ENCODE measurements at places on chromosomes 7 and 10.

- no peak for DNase-seq
Observed at GRCh38 chr7:143463556-143463955, 14.1 kb upstream of the TAS2R41 start.

- no peak for DNase-seq
Observed at GRCh38 chr7:142463401-142463850, 205.6 kb upstream of the PRSS58 start.

- no peak for DNase-seq
Observed at GRCh38 chr10:48400129-48400849, 93.8 kb downstream of the MAPK8 start.

DNA sequence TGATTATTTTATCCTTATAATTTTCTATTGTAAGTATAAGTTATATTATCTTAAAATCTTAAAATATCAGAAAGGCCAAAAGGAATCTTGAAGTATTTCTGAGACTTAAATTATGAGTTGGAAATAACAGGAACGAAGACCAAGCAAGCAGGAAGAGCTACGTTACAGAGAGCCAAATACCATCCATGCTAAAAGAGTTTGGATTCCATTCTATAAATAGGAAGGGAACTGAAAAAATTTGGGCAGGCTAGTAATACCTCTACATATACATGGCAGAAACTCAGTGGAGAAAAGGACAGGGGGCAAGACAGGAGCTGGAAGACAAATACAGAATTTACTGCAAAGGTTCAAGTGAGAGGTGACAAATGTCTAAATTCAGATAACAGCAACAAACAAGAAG, 16.7 kb downstream of the ITGB1 start:
- no peak for DNase-seq

- DNase-seq: no peak
Observed at GRCh38 chr10:101803511-101803910, 14.7 kb downstream of the OGA start.

- no peak for DNase-seq
Observed at GRCh38 chr7:157009778-157010587, 480 bp downstream of the MNX1 start.

DNA sequence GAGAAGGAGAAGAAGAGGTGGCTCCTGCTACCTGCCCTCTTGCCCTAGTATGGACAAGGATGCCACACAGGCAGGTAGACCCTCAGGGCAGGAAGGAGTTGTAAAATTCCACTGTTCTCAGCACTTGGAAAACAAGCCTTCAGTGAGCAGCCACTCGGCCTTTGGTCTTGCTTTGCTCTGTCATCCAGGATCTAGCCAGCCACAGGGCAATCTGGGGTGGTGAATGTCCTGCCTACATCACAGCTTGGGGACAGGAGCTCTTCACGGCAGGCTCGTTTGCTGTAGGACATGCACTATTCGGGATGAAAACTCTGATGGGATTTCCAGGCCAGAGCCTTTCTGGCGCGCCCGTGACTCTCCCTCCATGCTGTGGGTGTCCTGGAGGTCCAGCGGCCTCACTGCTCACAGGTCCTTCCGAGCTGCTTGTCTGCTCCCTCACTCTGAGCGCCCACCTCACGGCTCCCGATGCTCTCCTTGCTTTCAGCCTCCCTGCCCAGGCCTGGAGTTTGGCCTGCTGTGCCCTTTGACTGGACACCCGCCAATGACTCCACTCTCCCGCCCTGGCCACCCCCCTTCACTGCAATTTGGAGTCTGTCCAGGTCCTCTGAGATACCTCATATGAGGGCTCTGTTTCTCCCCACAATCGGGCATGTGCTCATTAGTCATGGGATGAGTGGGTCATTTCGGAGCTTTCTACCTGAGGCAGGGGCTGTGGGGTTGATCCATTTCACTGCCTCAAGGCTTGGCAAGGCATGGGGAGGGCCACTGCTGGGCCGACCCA, 227.2 kb upstream of the GRB10 start:
- no peak for DNase-seq

Data from cortex of kidney (tissue), 1 donor.